Uterus (tissue), 4 donors: ENCODE measurements at places on chromosomes 12 and 14. TPM values are rescaled to one million over a fixed set of nuclear protein-coding genes. Genes with fewer than 3 reads are reported as not detected.

DNA sequence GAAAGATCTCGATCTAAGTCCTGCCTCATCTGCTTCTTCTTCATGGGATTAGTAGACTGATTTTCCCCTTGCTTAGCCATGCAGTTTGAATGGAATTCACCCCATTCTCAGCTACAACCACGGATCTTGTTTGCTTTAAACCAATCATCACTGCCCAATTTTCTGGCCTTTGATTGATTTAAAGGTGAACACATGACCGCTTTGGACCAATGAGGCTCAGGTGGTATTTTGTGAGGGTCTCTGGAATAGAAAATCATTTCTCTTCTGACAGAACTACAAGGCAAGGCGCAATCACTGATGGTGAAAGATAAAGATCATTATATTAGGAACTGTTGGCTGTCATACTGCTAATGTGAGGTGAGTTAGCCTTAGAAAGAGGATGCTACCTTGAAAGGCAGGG is 213.0 kb upstream of the PLEKHG7 start:
- no peaks in the 10 kb centered on the region for H3K36me3 ChIP-seq
- no peak overlapping the region for H3K4me3 ChIP-seq
- no peak for DNase-seq

DNA sequence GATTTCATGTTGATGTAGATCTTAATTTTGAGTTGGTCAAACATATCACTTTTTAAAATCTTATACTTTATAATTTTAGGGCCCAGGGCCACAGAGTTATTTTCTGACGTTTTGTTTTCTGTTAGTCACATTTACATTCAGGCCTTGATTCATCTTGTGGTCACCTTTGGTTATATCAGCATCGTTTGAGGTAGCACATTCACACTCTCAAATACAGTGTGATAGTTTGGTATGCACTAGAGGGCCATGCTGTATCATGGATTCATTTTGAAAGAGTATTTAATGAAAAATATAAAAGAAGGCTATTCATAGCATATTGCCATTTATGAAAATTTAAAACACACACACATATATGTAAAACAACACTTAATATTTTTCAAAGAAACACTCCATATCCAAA is 274.6 kb downstream of the RAD51B start:
- H3K27me3 ChIP-seq, result no peaks in the 10 kb centered on the region
- no peak for DNase-seq
- no peaks in the 10 kb centered on the region for H3K4me1 ChIP-seq
- no peaks in the 10 kb centered on the region for H3K36me3 ChIP-seq

DNA sequence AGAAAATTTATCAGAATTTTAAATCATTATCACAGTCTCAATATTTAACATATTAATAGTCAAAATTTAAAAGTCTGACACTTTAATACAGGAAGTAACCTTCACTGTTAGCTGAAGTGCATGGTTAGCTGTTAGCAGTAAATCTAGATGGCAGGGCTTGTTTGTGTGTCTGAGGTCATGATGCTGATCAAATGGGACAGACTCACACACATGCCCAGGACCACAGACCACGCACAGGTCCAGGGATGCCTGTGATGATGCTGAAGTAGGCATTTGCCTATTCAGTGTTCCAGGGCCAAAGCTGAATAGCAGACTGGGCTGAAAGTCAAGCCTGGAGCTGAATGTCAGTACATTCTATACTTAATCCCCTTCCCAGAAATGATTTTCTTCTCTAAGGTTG is 20.5 kb downstream of the FNTB start:
- no peak overlapping the region for H3K27ac ChIP-seq
- H3K4me1 ChIP-seq, result no peaks in the 10 kb centered on the region
- H3K36me3 ChIP-seq, result no peaks in the 10 kb centered on the region
- no peaks in the 10 kb centered on the region for H3K27me3 ChIP-seq

DNA sequence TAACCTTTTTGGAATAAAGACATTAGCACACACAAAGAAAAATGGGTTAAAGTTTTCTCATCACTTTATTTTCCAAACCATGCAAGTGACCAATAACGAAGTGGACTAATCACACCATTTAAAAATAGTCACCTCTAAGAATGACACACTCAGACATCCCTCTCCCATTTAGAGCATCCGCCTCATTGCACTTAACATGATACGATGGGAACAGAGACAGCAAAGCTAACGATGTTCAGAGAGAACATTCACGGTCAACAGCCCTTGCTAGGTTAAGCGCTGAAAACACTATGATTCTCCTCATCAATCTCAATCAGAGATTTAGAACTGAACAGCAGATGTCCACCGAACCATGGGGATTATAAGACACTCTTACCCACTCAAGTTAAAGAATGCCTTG is 35.8 kb downstream of the NIN start:
- no peak for DNase-seq
- no peak overlapping the region for H3K27ac ChIP-seq
- peaks cover 5% of the 10 kb centered on the region for H3K4me1 ChIP-seq

DNA sequence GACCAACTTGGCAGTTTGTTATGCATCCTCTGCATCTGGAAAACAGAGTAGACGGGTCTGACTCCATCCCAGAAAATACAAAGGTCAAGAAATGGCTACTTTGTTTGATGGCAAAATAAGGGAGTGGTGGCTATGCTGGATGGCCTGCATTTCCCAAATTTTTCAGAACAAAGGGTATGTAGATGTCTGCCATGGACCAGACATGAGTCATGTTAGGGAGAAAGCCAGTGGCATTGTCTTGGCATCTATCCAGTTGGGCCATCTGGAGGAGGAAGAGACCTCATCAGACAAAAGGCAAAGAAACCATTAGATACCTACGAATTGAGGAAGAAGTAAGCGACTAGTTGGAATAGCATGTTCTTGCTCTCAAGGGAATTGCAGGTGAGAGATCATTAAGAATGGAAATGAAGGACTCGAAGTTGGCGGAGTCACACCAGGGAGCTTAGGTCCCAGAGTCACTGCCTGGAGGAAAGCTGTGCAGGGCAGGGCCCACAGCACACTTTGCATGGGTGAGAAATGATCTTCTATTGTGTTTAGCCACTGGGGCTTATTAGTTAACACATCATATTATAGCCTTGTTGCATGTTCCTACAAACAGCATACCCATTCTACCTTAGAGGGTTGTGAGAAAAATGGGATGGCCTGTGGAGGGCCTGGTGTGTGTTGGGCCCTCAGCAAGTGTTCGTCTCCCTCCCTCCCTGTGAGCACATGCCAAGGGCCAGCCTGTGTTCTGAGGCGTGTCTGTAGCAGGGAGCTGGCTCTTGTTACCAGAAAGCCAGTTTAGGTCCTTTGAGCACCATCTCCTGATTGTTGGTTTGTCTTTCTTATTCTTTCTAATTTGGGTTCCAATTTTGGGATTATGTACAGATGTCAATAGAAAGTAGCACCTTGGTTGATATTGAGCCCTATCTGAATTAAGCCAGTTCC is 119.4 kb downstream of the KTN1 start:
- DNase-seq, result no peak
- H3K27me3 ChIP-seq, result no peaks in the 10 kb centered on the region
- H3K4me3 ChIP-seq, result no peak overlapping the region
- H3K27ac ChIP-seq, result no peak overlapping the region
- no peaks in the 10 kb centered on the region for H3K36me3 ChIP-seq
- no peaks in the 10 kb centered on the region for H3K4me1 ChIP-seq

GRCh38 chr14:71103662-71104484 is 196.6 kb downstream of the PCNX1 start:
- no peak overlapping the region for H3K4me3 ChIP-seq
- H3K27me3 ChIP-seq, result no peaks in the 10 kb centered on the region
- H3K36me3 ChIP-seq, result no peaks in the 10 kb centered on the region
- H3K4me1 ChIP-seq, result no peaks in the 10 kb centered on the region
- DNase-seq, result no peak
- no peak overlapping the region for H3K27ac ChIP-seq

DNA sequence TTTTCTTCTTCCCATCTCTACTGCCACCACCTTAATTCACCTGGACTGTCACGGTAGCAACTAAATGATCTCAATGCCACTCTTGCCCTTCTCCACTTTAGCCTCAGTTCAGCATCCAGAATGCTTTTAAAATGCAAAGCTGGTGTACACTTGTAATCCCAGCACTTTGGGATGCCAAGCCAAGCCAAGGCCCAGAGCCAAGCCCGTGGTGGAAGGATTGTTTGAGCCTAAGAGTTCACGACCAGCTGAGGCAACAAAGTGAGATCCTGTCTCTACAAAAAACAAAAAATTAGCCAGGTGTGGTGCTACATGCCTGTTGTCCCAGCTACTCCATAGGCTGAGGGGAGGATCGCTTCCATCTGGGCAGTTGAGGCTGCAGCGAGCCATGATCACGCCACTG is 5.9 kb downstream of the CIPC start:
- H3K4me3 ChIP-seq, result no peak overlapping the region
- peaks cover 10% of the 10 kb centered on the region for H3K4me1 ChIP-seq
- no peaks in the 10 kb centered on the region for H3K36me3 ChIP-seq
- no peaks in the 10 kb centered on the region for H3K27me3 ChIP-seq
- H3K27ac ChIP-seq, result no peak overlapping the region

DNA sequence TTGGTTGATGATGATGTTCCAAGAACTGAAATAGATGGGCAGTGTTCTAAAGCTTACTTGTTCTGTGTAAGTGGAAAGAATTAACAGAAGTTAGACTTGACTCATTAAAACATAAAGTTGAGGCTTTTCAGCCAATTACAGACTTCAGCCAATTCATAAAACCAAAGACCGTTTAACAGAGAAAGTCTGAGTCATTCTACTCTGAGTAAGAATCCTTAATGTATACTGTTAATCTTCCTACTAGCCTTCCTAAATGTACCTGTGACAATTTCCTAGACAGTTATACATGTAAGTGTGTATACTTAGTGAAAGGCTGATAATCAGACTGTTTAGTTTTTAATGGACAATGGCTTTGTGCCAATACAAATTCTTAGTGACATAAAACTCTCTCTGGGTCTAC is 681.0 kb downstream of the RPL10L start:
- H3K27ac ChIP-seq, result no peak overlapping the region
- H3K4me3 ChIP-seq, result no peak overlapping the region
- DNase-seq, result no peak
- no peaks in the 10 kb centered on the region for H3K36me3 ChIP-seq
- no peaks in the 10 kb centered on the region for H3K27me3 ChIP-seq

DNA sequence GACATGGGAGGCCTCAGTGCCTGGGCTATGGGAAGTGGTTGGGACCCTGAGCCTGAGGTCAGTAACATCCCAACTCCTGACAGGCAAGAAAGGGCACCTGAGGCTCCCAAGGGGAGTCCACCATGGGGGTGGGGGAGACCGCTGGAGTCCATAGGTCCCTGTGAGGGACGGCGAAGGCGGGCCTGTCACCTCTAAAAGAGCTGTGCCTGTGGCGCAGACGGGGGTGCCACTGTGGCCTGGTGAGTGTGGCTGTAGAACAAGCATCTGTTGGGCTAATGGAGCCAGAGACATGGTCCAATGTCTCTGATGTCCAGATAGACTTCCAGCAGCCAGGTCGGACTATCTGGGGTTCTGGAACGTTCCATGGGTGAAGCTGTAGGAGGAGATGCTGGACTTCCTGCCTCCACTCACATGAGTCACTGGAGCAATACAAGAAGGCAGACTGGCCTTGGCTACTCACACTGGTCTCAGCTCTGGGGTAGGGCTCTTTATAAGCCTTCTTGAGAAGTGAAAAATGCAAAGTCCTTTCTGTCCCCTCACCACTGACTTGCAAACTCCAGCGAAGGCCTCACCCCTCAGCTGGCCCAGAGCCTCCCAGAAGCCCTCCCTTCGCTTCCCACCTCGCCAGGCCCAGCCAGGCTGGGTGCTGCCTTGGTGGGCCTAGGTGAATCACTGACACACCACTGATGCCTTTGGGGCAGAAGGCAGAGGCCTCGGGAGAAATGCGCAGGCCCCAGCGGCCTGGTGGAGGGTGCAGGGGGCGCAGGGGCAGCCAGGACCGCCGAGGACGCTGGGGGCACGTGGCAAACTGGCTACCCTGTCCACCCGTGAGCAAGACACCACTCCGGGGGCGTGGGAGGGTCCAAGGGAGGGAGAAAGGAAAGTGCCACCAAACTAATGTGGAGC is 1.1 kb upstream of the TRAF3 start:
- peak overlapping the region; percentile 71 for H3K27ac ChIP-seq
- no peaks in the 10 kb centered on the region for H3K27me3 ChIP-seq
- no peaks in the 10 kb centered on the region for H3K4me1 ChIP-seq

DNA sequence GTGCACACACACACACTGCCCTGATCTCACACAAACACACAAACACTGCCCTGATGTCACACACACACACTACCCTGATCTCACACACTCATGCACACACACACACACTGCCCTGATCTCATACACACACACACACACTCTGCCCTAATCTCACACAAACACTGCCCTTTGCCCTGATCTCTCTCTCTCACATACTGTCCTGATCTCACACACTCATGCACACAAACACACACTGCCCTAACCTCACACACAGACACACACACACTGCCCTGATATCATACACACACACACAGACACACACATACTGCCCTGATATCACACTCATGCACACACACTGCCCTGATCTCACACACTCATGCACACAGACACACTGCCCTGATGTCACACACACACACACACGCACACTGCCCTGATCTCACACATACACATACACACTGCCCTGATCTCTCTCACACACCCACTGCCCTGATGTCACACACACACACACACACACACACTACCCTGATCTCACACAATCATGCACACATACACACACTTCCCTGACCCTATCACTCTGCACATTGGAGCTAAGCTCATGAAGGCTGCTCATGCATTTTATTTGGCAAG is 97.6 kb upstream of the DIO3 start:
- H3K36me3 ChIP-seq, result no peaks in the 10 kb centered on the region
- no peak overlapping the region for H3K4me3 ChIP-seq
- H3K4me1 ChIP-seq, result no peaks in the 10 kb centered on the region
- H3K27me3 ChIP-seq, result peaks cover 10% of the 10 kb centered on the region

DNA sequence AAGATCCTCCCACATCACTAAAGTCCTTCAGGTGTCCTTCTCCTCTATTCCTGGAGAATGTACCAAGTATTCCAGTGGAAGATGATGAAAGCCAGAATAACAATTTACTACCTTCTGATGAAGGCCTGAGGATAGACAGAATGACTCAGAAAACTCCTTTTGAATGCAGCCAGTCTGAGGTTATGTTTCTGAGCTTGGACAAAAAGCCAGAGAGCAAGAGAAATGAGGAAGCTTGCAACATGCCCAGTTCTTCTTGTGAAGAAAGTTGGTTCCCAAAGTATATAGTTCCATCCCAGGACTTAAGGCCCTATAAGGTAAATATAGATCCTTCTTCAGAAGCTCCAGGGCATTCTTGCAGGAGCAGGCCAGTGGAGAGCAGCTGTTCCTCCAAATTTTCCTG is 54.6 kb upstream of the HELB start:
- no peak overlapping the region for H3K4me3 ChIP-seq
- H3K36me3 ChIP-seq, result no peaks in the 10 kb centered on the region
- no peaks in the 10 kb centered on the region for H3K27me3 ChIP-seq
- H3K27ac ChIP-seq, result no peak overlapping the region

- peak; percentile 83 for DNase-seq
- peak overlapping the region; percentile 92 for H3K27ac ChIP-seq
- H3K27me3 ChIP-seq, result no peaks in the 10 kb centered on the region
- no peaks in the 10 kb centered on the region for H3K4me1 ChIP-seq
Measured at GRCh38 chr12:570921-571794, 92.1 kb downstream of the NINJ2 start.

The PRKD1 gene
- total RNA-seq, result 47.9 TPM

The GYS2 gene
- not detected for total RNA-seq

The CLEC4E gene
- total RNA-seq, result 11.2 TPM

The TAS2R42 gene
- not detected for total RNA-seq
